ENCODE measurements at places on chromosomes 5 and 9. TPM values are rescaled to one million over a fixed set of nuclear protein-coding genes. Genes with fewer than 3 reads are reported as not detected.

Gene SLC46A2
- total RNA-seq = 3.1 TPM

Gene SLC44A1
- total RNA-seq = 57.4 TPM

GRCh38 chr9:126587187-126588185 is 26.2 kb upstream of the LMX1B start:
- no peak for DNase-seq

GRCh38 chr5:155700333-155700732 is 626.6 kb upstream of the SGCD start:
- DNase-seq = no peak

- no peak for DNase-seq
Observed at GRCh38 chr5:106584268-106584667, 1086.5 kb downstream of the EFNA5 start.

GRCh38 chr5:164097749-164098148 is 592.3 kb downstream of the MAT2B start:
- DNase-seq = no peak

GRCh38 chr5:103336941-103337340 is 78.4 kb downstream of the MACIR start:
- no peak for DNase-seq

GRCh38 chr5:9207817-9208418 is 338.0 kb downstream of the SEMA5A start:
- DNase-seq = no peak

- no peak for DNase-seq
Observed at GRCh38 chr5:73748510-73749400, 122.8 kb downstream of the ARHGEF28 start.

DNA sequence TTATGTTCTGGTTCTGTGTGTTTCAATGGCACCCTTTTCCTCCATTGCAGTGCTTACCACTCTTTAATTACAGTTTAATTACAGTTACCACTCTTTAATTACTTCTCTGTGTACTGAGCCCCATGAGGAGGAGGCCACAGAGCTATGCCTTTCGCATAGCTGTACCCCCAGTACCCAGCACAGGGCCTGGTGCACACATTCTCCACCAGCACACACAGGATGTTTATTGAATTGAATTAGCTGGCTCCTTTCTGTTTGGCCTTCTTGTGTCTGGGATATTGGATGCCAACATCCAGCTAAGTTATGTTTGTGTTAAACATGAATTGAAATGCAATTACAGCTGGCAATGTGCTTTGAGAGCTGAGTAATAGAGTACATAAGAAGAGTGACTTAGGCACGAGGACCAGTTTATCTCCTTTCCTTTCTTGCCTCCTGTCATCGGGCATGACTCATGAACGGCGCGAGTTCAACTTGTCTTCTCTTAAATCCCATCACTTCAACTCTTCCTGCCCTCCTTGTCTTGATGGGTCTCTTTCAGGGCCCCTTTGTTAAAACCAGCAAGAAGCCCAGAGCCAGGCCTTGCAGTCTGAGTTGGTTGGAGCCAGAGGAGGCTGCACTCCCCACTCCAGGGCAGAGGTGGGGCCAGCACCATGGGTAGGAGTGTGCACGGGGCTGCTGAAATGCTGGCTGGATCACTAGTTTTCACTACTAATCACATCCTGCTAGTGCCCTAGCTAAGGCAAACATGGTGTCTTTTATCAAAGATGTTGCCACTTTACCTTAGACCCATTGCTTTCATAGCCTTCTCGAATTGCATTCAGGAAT is 37.4 kb downstream of the MVB12B start:
- no peak for DNase-seq

- DNase-seq = no peak
Observed at GRCh38 chr9:113876151-113876992, at the start of gene ZNF618. Gene ZNF618, plus strand, starts transcription at chr9:113876309. Its CDS starts 72 bp downstream, at chr9:113876381.

GRCh38 chr9:79883073-79883645 is 311.4 kb downstream of the TLE4 start:
- no peak for DNase-seq

DNA sequence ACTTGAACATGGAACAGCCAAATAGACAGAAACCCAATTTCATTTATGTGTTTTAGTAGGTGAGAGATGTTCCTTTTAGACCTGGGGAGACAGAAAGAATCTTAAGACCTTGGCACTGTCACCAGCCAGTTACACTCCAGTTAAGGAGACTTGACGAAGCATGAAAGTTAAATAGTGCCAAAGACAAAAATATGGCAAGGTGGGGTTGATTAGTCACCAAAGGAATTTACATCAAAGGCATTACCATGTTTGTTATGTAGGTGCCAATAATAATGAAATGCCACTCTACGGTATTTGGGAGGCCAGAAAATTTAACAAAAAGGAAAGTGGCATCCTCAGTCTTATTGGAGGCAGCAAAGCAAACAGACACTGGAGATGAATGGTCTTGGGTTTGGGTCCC is 9.2 kb upstream of the IL12B start:
- DNase-seq = no peak

GRCh38 chr9:36749461-36749860 is 176.8 kb downstream of the MELK start:
- DNase-seq = no peak

DNA sequence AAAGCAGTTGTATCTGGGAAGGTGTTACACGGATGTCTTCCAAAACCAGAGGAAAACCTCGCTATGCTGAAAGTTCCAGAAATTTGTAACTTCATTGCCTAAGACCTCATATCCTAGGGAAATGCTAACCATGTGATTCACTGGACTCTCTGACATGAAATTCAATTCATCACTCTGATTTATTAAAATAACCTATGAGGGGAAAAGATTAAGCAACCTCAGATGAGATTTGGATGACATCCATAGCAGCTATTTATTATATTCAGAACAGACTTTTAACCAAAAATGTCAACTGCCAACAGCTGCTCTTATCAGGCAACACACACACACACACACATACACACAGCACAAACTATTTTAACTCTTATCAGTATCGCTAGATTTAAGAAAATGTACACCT is 1006.4 kb upstream of the CTNND2 start:
- no peak for DNase-seq

- DNase-seq = no peak
Observed at GRCh38 chr9:16575142-16575985, 295.1 kb downstream of the BNC2 start.

Measured in urinary bladder (tissue), 4 donors.